NCI-H1092 (cell line): ENCODE measurements at places on chromosomes 5 and 9.

DNA sequence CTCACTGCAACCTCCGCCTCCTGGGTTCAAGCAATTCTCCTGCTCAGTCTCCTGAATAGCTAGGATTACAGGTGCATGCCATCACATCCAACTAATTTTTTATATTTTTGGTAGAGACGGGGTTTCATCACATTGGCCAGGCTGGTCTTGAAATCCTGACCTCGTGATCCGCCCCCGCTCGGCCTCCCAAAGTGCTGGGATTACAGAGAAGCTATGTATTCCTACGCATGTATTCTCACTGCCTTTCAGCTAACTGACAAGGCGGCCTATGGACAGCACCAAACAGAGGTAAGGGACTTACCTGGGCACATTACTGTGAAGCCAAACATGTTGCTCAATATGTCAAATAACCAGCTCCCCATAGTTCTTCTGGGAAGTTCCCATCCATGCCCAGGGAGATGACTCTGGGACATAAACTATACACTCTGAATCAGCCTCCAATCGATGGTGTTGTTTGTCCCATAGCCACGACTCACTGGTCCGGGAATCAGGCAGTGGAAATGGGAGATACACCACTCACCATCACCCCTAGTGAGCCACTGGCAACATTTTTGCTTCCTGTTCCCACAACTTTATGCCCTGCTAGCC is 114.6 kb downstream of the SYK start:
- DNase-seq: no peak

GRCh38 chr9:99632349-99633038 is 189.2 kb upstream of the NR4A3 start:
- DNase-seq: no peak

GRCh38 chr5:125699860-125700259 is 723.3 kb upstream of the GRAMD2B start:
- DNase-seq: no peak

- DNase-seq: no peak
Observed at GRCh38 chr9:36827593-36827992, 206.5 kb downstream of the PAX5 start.

DNA sequence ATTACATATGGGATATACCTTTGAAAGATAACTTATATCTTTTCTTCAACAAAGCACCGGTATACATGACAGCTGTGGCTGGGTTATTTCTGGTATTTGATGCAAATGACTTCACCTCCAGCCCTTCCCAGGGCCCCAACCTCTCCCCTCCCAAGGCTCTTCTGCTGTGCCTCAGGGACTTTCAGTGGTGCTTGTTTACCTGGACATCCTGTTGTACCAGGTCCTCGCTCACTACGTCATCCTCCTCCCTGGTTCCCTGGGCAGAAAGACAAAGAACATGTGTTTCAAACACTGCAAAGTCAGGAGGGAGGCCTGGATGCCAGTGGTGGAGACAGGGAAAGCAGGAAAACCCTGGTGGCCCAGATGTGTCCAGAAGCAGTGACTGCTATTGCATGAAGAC is 23.4 kb downstream of the ANXA6 start:
- no peak for DNase-seq
